WERI-Rb-1 (cell line): ENCODE measurements at places on chromosomes 7 and 10.

GRCh38 chr7:26008428-26008827, 143.6 kb upstream of the NFE2L3 start:
- peak; percentile 85 for DNase-seq

DNA sequence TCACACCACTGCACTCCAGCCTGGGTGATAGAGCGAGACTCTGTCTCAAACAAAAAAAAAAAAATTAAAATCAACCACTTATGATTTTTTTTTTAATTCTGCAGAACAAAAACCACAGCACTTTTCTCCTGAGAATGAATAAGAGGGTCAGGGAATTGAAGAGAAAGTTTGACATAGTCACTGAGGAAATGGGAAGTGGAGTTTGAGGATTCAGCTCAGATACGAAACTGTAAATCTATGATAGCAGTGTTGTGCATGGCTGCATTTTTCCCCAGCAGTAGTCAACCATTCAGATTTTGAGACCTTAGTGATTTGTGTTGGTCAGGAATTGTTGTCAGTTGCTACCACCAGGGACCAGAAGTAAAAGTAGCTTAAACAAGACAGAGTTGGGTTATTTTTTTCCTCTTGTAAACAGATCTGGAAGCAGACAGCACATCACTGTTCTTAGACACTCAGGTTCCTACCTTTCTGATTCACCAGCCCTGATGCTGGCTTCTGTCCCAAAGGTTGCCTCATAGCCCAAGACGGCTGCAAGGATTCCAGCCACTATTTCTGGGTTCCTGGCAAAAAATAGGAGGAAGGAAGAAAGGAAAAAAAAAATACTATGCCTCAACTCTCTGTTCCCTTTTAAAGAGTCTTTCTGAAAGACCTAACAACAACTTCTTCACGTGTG, 20.1 kb downstream of the PILRA start:
- DNase-seq: no peak

GRCh38 chr7:79855172-79855571, 279.5 kb upstream of the GNAI1 start:
- DNase-seq: no peak

DNA sequence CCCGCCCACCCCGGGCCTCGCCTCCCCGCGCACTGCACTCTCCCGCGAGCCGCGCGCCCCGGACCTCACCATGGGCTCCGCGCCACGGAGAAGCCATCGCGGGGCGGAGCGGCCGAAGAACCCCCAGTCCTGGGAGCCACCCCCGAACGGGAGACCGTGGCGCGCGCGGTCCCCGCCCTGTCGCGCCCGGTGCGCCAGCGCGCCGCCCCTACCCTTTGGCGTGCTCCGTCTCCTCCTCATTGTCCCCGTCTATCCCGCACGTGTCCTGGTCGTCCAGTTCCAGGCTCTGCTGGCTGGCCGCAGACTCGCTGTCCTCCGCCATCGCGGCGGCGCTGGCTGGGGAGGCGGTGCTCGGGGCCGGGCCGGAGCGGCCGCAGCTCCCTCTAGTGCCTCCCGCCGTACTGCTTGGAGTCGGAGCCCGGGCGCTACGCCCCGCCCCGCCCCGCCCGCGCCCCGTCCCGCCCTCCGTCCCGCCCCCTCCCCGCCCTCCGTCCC, at the start of gene NMT2:
Gene NMT2, minus strand, starts transcription at position 403 of the 495 bp plus-strand sequence. Its CDS starts 81 bp downstream, at position 322.
- peak; percentile 76 for DNase-seq

DNA sequence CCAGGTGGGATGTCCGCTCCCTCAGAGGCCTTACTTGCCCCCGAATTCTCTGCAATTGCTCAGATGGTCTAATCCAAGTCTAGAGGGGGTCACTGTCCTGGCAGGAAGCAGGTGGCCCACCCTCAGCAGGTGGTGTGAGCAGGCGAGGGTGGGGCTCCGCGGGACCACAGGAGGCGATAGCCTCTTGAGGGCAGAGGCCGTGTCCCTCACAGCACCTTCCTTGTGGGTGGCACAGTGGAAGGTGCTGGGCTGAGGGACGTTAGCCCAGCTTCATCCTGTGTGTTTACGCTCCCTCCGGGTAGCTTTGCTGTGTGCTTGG, 38.3 kb upstream of the INPP5A start:
- no peak for DNase-seq

DNA sequence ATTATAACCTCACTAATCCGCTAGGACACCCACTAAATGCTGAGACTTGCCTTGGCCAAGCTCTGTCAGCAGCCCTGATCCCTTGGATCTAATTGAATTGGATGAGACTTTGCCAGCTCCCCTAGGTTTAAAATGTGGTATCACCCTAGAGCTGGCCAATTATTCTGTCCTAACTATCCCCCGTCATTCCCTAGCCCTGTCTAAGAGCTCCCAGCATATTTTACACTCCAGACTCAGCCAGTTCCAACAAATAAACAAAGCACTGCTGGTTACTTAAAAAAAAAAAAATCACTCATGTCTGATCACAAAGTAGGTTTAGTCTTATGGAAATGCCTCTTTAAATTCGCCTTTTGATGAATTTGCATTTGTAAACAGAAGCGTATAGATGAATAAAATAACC, 147.9 kb upstream of the EGR2 start:
- no peak for DNase-seq

DNA sequence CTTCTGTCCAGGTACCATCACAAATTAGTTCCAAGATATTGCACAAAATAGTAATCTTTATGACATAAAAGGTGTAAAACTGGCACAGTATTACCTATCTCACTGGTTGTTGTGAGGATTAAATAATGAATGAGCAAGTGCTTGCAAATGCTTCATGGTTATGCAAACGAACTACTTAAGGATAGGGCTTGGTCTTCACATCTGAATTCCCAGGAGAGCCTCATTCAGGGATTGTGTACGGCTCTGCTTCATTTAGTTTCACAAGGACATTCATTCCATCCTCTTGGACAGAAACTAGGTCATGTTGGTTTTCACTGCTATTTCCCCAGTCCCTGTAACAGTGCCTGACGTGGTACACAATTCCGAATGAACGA, 12.1 kb downstream of the ABCA13 start:
- no peak for DNase-seq

- peak; percentile 65 for DNase-seq
Measured at GRCh38 chr10:121608469-121609190, 10.4 kb upstream of the FGFR2 start.

DNA sequence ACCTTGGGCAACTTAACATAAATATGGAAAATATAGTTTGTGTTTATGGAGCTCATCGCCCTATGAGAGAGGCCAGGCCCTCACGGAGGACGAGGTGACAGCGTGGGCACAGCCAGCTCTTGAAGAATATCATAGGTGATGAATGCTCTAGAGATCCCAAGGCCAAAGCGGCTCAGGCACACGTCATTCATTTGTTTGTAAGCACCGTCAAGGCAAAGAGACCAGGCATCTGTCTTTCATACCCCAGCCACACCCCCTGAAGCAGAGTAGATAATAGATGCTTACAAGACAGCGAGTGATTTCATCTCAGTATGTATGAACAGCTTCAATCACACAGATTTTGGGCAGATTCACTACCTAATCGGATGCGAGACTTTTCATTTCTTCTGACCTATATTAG, 242.1 kb upstream of the C7orf33 start:
- DNase-seq: no peak

DNA sequence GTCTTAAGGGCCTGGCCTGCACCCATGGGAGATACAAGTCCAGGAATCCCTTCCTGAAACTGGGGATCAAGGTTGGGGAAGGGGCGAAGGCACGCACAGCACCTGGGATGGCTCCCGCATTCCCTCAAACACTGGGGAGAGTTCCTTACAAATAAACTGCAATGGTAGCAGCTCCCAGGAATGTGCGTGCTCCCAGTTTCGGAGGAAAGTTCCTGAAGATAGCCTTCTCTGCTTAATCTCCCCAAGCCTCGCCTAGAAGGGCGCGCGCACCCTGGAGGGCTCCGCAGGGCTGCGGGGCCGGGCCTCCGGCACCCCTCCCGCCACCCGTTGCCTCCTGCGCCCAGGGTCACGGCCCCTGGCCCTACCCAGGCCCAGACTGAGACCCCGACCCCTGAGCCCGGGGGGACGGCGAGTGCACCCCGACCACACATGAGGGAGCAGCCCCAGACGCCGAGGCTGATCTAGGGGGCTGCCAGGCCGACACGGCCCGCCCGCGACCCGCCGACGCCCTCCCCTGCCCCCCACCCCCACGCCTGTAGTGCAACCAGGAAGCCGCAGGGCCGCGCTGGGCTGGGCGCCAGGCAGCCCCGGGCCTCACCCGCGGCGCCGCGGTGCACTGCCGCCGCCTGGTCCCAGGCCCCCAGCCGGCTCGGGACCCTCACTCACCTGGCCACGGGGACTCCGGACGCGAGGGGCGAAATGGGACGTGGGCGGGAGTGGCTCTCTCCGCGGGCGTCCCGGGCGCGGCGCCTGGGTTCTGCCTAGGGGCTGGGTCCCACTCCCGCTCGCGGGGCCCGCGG, 460 bp downstream of the ANXA11 start:
- DNase-seq: peak; percentile 30

GRCh38 chr10:31207636-31208035, 111.4 kb upstream of the ZEB1 start:
- no peak for DNase-seq

- no peak for DNase-seq
Measured at GRCh38 chr7:124881981-124882380, 47.6 kb downstream of the POT1 start.

GRCh38 chr10:4708123-4708759, 117.8 kb upstream of the AKR1E2 start:
- DNase-seq: peak; percentile 15
